Hair follicle dermal papilla cell (primary cell): ENCODE measurements at places on chromosomes 3 and 15. TPM values are rescaled to one million over a fixed set of nuclear protein-coding genes. Genes with fewer than 3 reads are reported as not detected.

Gene MESP2
- 0.12 and 0.32 TPM in 2 replicates for total RNA-seq

Gene GOLGA8T
- 0.16 TPM in 1 of 2 replicates, not detected in the other for total RNA-seq

Gene SECISBP2L
- 40.4 and 46.1 TPM in 2 replicates for total RNA-seq

Gene TUSC7
- not detected in 2 replicates for total RNA-seq

Gene TRPC1
- 20.8 and 28.9 TPM in 2 replicates for total RNA-seq

Gene CYP8B1
- total RNA-seq, result not detected in 2 replicates

Gene NDN
- total RNA-seq, result 67.3 and 68.5 TPM in 2 replicates

Gene STARD9
- 19.8 and 25.8 TPM in 2 replicates for total RNA-seq

Gene TF
- under 0.01 and 0.36 TPM in 2 replicates for total RNA-seq
